ENCODE measurements at places on chromosomes 12 and 14.

DNA sequence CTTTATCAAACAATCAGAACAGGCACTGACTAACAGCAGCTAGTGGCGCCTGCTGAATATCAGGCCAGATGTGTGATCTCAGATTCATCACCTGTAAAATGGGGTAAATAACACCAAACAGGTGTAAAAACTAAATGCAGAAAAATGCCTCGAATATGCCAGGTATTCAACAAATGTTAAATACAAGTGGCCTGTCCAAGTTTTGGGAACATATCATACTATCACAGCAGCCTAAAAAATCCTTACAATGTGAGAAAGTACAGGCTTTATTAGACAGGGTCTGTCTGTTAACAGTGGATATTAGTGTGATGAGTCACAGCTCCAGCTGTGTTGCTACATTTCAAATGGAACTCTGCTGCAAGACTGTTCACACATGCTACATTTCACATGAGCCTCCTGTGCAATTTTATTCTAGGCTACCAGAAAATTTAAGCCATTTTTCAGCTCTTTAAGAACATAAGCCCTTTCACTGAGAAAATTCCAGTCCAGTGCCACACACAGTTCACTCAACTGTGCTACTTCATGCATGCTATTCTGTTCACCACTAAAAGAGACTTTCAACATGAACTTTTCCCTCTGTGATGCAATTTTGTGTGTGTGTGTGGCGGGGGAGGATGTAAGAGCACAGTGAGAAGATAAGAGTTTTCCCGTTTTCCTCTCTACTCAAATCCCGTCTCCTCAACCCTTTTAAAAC is 56.7 kb downstream of the MSRB3 start:
- DNase-seq: no peak

GRCh38 chr12:91189516-91189915 is 6.9 kb upstream of the DCN start:
- DNase-seq: no peak

GRCh38 chr12:70534466-70534865 is 102.8 kb downstream of the PTPRB start:
- no peak for DNase-seq

- no peak for DNase-seq
Observed at GRCh38 chr14:69475194-69475818, 9.2 kb upstream of the PLEKHD1 start.

DNA sequence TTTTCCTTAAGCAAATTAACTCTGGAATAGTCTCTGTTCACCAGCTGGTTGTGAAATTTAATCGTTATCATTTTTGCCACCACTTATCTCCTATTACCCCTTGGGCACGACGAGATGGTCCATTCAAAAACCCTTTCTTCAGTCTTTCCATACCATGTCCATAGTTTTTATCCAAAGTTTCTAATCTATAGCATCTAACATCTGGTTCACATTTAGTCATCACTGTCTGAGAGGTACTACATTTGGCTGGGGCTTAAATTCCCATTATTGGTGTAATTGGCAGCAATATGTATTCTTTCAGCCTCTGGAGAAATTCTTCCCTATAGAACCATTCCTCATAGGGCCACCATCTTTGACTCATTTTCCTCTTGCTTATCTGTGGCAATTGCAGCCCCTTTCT is 163.5 kb downstream of the CCER1 start:
- DNase-seq: no peak

DNA sequence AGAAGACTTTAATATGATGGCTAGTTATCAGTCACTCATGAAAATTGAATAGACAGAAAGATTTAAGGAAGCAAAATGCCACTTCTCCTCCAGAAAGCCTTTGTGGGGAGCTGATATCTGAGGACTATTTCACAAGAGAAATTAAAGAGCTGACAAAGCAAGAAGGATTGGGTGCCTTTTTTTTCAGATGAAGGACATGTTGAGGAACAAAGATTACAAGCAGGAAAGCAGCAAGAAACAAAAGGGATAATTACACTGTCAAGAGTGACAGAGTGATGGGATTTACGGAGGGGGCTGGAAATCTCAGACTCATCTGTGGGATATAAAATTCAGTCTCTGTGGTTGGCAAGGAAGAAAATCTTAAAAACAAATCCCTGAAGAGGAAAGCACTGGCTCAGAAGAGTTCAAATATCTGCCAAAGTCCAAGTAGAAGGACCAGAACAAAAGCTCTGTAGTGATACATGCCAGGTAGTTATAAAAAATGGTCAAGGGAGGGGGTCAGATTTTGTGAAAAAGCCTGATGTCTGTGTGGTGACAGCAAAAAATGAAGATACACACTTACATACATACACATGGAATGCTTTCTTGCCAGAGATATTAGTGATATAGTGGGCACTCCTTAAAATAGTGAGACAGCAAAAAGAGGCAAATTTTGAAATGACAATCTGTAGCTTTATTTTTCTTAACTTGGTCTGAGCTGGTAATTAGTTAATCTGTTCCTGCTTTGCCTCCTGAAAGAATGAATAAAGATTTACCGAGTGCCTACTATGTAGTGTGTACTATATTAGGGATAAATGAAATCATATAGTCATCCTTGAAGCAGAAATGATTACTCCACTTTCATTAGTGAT is 62.9 kb downstream of the EPS8 start:
- no peak for DNase-seq

- DNase-seq: no peak
Observed at GRCh38 chr12:27244689-27245488, 803 bp downstream of the STK38L start.

DNA sequence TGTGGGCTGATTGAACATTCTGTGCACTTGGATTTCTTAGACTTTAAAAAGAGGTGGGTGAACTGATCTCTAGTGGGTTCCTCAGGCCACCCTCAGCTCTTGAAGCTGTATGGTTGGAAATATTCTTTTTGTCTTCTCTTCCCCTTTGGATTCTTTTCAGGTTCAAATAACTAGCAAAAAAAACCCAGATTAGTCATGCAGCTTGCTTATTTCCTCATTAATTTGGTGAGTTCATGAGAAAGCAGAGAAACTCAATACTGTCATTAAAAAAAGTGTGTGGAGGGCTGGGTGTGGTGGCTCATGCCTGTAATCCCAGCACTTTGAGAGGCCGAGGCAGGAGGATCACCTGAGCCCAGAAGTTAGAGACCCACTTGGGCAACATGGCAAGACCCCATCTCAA is 183.4 kb downstream of the ESR2 start:
- DNase-seq: no peak

GRCh38 chr12:113634474-113634873 is 162.8 kb upstream of the LHX5 start:
- DNase-seq: no peak

DNA sequence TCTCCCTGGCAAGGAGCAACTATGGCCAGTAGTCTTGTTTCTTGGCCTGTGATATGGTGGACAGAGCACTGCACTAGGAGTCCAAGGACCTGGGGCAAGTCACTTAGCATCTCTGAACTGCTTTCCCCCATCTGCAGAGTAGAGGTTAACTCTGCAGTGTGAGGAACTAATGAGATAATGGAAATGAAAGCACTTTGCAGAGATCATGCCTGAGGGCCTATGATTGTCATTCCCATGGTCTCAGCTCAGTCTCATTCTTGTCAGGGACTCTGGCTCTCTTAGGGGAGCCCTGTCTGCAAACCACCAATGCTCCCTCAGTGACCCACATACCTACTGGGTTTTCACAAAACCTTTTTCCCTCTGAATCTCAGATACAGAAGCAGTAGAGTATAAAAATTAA is 6.5 kb upstream of the PNMA1 start:
- DNase-seq: no peak

- DNase-seq: no peak
Observed at GRCh38 chr12:48389409-48389808, 38.7 kb upstream of the ZNF641 start.

DNA sequence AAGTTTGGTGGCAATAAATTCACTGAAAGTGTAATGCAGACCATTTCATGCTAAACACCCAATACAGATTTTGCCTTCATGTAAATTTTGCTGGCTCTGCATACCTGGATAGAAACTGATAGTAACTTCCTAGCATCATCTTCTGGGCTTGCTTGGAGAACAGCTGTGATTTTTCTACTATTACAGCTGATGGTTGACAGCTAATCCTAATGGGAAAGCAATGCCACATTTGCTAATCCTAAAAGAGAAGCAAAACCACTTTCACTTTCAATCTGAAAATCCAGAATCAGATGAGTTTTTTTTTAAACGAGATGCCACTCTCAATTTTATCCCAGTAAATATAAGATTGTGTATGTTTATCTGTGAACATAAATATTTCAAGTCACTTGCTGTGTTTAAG is 1035.9 kb downstream of the TRHDE start:
- DNase-seq: no peak

DNA sequence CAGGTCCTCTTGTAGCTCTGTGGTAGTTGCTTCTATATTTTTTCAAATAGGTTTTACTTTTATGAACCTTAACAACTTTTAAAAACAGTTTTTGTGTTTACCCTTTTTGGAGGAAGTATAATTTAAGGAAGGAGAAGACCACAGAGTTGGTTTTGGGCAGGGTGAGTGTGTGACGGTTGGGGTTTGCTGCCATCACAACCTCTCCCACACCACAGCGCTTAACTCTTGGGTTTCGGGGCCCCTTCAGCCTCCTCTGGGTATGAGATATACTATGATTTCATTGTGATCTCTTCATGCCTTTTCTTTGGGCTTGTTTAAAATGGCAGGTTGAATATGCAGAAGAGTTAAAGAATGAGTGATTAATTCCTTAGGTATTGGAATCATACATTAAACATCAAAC is 228.7 kb upstream of the CRY1 start:
- DNase-seq: peak; percentile 15

DNA sequence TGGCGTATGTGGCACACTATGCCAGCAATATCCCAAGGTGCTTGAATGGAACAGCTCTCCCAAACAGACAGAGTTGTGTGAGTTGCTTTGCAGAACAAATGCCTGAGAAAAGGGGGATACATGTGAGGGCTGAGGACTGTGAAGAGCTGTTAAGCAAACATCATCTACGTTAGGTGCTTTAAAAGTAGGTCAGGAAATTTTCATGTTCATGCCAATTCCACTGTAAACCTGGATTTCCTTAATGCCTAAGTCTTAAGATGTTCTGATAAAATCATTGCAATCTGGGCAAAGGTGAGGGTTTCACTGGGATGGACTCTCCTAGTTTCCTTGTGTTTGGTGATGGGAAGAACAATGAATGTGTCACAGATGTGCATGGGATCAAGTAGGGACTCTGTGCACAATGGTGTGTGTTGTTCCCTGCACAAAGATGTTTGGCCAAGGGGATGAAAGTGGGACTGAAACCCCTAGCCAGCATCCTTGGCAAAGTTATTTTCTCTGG is 227.9 kb downstream of the KTN1 start:
- no peak for DNase-seq

DNA sequence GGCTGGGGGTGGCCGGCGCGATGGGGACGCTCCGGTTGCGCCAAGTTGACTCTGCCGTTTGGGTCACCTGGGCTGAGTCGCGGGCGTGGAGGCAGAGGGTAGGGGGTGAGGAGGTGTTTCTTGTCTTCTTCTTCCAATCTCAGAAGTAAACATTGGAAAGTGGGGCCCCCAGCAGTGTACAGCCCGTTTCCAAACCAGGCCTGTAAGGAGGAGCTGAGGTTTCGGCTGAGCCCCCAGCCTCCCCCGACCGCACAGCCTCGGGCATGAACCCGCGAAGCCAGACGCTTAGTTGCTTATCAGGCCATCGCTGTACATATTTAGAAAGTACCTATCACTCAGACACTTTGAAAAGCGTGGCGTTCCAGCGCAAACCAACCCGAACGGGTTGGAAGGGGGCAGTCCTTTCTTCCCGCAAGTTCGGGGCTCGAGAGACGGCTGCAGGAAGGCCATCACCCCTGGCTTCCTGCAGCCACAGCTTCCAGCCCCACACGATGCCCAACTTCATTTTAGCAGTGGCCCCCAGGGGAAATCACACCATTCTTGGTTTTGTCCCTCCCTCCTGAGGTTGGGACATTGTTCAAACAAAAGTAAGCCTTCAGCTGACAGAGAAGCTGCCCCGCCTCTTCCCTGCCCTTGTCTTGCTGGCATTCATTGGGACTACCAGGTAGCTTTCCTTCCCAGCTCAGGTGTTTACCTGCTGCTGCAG is 164.1 kb downstream of the ZFP36L1 start:
- peak; percentile 9 for DNase-seq

DNA sequence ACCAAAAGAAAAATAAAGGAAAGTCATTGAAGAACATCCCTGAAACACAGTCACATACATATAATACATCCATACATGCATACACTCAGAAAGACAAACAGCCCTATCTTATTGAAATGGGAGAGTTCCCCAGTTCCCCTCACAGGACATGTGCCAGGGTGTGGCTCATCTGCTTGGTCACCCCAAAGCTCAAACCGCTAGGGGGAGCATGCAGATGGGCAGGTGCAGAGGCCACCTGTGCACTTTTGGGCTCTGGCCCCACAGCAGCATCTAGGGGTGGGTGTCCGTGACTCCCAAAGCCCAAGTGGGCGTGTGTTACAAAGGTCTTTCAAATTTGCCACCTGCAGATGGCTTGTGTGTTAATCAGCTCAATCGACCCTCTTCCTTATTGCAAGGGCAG is 75.2 kb downstream of the CMAS start:
- DNase-seq: peak; percentile 14

- peak; percentile 9 for DNase-seq
Observed at GRCh38 chr12:123363740-123364531, 711 bp downstream of the SBNO1 start.

DNA sequence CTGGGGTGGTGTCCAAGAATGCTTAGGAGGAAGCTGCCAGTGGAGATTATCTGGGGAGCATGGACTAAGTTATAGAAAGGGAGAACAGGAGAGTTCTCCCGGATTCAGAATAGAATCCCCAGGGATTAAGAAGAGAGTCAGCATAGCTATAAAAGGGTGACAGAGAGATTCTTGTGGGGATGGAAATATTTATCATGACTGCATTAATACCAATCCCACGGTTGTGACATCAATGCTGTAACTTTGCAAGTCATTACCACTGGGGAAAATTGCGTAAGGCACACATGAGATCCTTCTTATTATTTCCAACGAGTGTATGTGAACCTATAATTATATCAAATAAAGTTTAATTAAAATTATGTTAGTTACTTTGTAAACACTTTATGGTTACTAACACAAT is 447.9 kb upstream of the TMEM132C start:
- DNase-seq: no peak

GRCh38 chr14:45916340-45916953 is 663.4 kb upstream of the MIS18BP1 start:
- DNase-seq: no peak

- DNase-seq: no peak
Observed at GRCh38 chr14:60169722-60170121, 4.5 kb upstream of the DHRS7 start.

- no peak for DNase-seq
Observed at GRCh38 chr14:55772486-55772885, 192.5 kb downstream of the KTN1 start.

- no peak for DNase-seq
Observed at GRCh38 chr14:31400031-31400638, 20.2 kb downstream of the HEATR5A start.

- DNase-seq: no peak
Observed at GRCh38 chr14:68522510-68523325, 270.1 kb downstream of the ZFP36L1 start.

GRCh38 chr12:117227000-117227653 is 36.9 kb upstream of the FBXO21 start:
- DNase-seq: no peak

GRCh38 chr12:22100958-22101748 is 55.1 kb downstream of the CMAS start:
- peak; percentile 20 for DNase-seq

Data from effector memory CD8-positive, alpha-beta T cell (primary cell).